ENCODE measurements at places on chromosomes 2 and 18. TPM values are rescaled to one million over a fixed set of nuclear protein-coding genes. Genes with fewer than 3 reads are reported as not detected.

DNA sequence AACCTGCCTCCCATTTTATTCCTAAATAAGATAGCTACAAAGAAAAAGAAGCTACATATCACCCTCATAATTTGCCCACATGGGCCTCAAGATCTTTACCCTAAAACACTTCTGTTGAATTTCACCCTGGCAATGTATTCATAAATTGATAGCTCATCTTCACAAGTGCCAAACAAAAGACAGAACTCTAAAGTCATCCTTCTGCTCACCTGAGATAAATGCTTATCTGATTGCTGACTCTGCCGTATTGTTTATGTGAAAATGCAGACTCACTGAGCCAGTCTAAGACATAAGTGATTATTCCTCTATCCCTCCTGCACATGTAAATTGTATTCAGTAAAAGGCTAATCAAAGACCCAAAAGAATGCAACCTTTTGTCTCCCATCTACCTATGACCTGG lies 2.0 kb downstream of the RDH14 start:
- no peak for DNase-seq

- no peak for DNase-seq
Observed at GRCh38 chr2:11490194-11490593, 24.2 kb upstream of the E2F6 start.

DNA sequence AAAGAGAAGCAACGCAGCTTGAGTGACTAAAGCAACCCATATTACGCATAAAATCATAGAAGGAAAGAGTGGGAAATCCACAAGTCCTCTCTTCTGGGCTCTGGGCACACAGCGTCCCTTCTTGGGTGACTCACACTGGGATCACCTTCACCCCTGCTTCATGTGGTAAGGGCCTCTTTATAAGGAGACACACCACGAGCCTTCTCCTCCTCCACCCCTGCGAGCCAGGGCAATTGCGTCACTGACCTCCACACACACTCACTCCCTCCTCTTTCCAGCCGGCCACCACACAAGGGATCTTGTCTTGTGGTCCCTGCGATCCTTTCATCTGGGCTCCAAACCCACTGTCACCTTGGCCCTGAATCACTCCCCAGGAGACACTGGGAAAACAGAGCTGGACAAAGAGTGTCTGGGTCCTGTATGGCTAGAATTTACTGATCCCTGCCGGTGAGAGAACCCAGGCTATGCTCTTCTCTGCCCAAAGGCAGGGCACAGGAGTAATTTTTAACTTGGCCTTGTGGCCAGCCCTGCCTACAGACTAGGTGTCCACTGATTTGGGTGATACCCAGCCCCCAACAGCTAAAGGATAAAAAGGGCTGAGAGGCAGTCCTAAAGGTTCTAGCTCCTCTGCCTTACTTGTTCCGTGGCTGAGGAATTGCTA lies 35.3 kb downstream of the NHEJ1 start:
- peak; percentile 98 for DNase-seq

GRCh38 chr2:113155331-113155730 lies 18.4 kb upstream of the PSD4 start:
- DNase-seq = no peak

DNA sequence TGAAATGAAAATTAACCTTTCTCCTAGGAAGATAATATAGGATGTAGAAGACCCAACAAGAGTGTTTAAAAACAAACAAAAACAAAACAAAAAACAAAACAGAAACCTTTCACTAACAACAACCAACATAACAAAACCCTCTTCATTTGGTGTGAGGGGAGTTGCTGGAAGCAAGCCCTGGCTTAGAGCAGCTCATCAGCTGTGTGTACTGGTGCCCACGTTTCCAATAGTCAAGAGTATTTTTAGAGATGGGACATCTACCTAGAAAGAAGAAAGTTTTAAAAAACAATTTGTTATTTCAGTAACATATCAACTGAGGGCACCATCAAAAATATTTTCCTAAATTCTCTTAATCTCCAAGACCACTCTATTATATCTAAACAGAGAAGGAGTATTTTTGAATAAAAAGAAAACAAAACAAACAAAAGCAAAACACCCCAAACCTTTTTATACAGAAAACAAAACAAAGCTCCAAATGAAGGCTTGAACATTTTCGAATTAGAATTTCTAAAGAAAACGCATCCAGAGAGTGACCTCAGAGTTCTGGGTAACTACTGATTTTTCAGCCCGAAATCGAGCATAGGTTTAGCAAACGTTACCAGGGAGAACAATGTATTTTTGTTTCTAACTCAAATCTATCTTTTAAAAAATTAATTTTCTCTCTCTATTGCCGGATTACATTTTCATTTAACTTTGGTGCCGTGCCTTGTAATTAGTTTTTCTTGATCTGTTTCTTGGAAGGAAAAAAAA lies 134.6 kb downstream of the INSIG2 start:
- no peak for DNase-seq

- no peak for DNase-seq
Observed at GRCh38 chr2:221673248-221673647, 101.1 kb upstream of the EPHA4 start.

DNA sequence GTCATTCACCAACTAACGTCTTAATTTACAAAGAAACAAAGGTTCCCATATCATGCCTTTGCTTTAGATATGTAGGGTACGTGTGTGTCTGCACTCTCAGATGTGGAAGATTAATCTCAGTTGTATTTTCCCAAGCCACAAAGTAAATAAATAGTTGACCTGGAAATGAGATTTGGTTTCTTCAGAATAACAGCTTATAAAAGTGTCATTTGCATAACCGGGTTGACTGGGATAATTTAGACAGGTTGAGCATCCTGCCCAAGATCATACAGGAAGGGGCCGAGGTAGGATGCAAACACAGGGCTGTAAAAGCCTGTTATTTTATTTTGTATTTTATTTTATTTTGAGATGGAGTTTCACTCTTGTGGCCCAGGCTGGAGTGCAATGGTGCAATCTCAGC lies 19.5 kb downstream of the ATG16L1 start:
- DNase-seq = no peak

GRCh38 chr18:813172-814071 lies 1.4 kb upstream of the YES1 start:
- DNase-seq = no peak

GRCh38 chr18:72555101-72555500 lies 11.0 kb upstream of the CBLN2 start:
- no peak for DNase-seq

DNA sequence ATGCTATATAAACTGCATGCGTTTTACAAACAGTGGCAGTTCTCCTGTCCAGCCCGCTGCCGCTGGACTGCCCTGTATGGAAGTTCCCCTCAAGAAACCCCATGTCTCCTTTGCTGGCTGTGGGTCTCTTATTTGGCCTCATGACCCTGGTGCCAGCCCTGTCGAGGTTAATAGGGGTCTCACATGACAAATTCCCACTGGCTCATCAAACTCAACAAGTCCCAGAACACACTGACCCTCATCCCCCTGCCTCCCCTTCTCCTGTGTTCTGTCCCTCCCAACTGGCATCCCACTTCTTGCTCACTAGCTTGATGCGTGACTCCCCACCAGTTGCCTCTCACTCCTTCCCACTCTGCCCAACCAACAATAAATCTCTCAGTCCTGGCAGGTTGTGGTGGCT lies 137.6 kb upstream of the HS6ST1 start:
- DNase-seq = no peak

Gene ARL4C
- total RNA-seq = 111 TPM

Gene SPP2
- 0.23 TPM for total RNA-seq

Gene ARHGEF4
- total RNA-seq = 1.2 TPM

Gene C2orf81
- 0.37 TPM for total RNA-seq

Gene CHRND
- total RNA-seq = not detected

Gene CYP27A1
- not detected for total RNA-seq

Gene CCDC68
- total RNA-seq = 0.08 TPM

All from HT1080 (cell line).